ENCODE measurements at places on chromosomes 2 and 18.

DNA sequence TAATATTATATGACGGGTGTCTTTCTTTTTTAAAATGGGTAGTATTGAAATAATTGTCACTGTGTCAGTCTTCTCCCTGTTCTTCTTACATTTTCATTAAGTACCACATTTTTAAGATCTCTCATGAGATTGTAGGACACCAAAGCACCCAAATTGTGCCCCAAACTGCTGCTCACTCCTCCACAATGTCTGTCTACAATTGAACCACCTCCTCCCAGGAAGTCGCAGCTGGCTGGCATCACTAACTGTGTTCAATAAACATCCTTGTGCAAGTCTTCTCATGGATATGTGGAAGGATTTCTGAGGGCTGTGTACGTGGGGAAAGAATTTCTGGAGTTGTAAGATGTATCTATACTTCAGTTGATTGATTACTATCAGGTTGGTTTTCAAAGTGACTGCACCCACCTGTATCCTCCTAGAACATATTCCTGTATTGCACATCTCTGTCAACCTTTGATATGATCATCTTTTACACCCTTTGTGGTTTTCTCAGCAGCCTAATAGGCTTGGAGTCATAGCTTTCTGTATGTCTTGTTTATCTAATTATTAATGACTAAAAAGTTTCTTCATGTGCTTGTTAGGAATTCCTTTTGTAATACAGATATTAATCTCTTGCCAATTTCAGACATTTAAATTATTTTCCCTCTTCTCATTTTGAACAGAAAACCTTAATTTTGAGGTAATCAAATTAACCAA, 774.9 kb downstream of the RNF144A start:
- no peak for DNase-seq

- no peak for DNase-seq
Observed at GRCh38 chr2:5093056-5093455, 599.1 kb upstream of the SOX11 start.

- DNase-seq = no peak
Observed at GRCh38 chr2:213429516-213429915, 145.3 kb downstream of the SPAG16 start.

- DNase-seq = no peak
Observed at GRCh38 chr18:13070460-13070859, 79.3 kb downstream of the CEP192 start.

GRCh38 chr2:79327460-79327859, 167.9 kb upstream of the REG3A start:
- no peak for DNase-seq

DNA sequence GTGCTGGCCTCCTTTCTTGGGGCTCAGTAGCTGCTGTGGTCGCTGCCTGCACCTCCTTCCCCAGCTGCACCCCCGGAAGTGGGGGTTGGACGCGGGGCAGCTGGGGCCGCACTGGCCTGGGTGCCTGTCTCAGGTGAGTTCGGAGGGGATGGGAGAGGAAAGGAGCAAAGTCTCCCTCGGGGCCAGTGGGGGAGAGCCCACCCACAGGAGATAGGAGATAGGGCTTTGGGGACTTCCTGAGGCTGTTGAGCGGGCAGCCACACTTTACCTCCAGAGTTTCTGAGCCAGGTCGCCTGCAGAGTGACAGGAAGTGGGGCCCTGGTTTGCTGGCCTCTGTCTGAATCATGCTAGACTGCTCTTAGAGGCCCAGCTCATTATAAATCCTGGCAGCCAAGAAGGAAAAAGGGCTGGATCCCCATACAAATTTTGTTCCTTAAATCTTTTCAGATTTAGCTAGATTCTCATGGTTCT, 8.1 kb downstream of the MBP start:
- no peak for DNase-seq

DNA sequence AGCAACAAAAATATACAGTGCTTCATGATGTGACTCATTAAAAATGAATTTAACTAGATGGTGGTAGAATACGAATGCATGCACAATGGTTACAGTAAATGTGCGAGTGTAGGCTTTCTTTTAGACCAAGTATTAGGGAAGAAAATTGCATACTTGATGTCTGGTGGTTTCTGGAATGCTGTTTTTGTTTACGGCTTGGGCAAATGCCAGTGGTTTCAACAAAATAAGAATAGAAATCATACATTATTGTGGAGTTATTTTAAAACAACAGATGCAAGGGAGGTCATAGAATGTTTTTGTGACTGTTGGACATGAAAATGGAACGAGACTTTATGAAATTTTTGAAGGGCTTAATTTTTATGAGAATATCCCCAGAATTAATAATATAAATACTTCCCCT, 580.9 kb downstream of the PLCL1 start:
- no peak for DNase-seq

- no peak for DNase-seq
Observed at GRCh38 chr18:59768409-59768808, 71.2 kb upstream of the CCBE1 start.

All from naive thymus-derived CD4-positive, alpha-beta T cell (primary cell).